ENCODE measurements at places on chromosomes 4 and X.

DNA sequence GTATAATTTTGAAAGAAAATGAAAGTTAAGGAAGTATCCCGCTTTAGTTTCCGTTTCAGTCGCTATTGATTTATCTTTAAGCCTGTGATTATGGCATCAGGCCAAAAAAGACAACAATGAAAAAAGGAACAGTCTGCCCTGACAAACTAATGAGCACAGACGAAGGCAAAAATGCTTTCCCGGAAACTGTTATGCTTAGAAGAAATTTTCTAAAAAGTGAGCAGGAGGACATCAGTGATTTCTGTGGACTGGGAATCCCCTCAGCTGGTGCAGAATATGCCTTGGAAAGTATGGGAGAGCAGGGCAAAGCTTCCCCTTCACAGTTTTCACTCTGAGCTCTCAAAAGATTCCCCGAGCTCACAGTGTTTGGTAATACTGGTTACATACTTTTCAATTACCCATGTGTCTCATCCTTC lies 5.1 kb upstream of the CXCL10 start:
- no peak for DNase-seq

- no peak for DNase-seq
Observed at GRCh38 chr4:170162416-170162815, 72.7 kb upstream of the AADAT start.

- DNase-seq, result no peak
Observed at GRCh38 chr4:75741027-75741426, 16.6 kb downstream of the USO1 start.

- DNase-seq, result no peak
Observed at GRCh38 chrX:24732766-24733500, 39.2 kb downstream of the POLA1 start.

- DNase-seq, result no peak
Observed at GRCh38 chr4:47167081-47168035, 136.0 kb downstream of the GABRB1 start.

DNA sequence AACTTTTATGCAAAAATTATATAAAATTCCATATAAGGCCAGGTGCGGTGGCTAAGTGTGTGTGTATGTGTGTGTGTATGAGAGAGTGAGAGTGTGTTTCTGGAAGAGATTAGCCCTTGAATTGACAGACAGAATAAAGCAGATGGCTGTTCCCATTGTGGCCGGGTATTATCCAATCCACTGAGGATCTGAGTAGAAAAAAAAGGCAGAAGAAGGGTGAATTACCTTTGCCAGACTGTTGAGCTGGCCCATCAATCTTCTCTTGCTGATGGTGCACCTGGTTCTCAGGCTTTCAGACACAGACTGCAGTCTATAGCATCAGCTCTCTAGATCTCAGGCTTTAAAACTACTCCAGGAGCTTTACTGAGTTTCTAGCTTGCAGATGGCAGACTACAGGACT lies 92.2 kb upstream of the SLIT2 start:
- no peak for DNase-seq

DNA sequence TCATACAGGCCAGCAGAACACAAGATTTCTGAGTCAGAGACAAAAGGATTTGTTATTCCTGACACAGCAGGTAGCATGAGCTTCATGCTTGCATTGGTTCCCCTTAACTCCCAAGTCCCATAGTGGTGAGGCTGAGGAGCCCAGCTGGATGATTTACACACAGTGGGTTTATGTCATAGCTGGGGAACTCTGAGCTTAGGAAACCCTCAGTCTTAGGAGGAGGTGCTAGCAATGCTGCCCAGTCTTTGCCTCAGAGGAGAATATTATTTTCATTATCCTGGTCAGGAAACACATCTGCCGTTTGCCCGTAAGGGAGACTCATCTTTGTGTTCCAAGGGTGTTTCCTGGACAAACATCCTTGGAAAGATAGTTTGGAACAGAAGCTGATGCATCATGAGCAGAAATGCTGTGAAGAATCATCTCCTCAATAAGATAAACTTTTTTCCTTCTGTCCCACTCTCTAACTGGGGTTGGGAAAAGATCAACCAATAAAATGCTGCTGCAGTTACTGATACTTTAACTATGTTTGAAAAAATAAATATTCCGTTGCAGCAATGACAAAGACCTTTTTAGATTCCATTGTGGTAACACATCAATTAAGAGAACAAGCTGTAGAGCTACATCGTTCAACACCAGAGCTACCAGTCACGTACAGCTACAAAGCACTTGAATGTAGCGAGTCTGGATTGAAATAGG lies 146.8 kb downstream of the DCLK2 start:
- no peak for DNase-seq
